ENCODE measurements at places on chromosomes 5 and 9.
A peak's percentile ranks its signal among the peaks of the same experiment; 100 is the strongest.

DNA sequence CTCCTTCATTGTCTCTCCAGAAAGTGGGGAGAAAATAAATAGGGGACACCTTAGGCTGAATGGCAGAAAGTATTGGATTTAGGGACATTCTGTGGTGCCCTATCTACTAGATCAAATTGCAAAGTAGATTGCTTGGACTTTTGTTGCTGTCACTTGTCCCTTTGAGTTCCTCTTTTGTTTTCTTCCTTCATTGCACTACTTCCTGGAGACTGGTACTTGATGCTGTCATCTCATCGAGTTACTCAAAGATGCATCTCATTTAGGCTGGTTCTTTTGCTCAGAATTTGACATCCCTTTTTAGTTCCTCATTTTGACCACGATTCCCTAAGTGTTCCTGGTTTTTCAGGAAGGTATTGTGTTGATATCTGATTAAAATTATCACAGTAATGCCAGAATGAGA is 137.6 kb downstream of the ADGRV1 start:
- no peak for DNase-seq

GRCh38 chr5:174418809-174419539 is 305.4 kb upstream of the MSX2 start:
- peak; percentile 21 for DNase-seq

- no peak for DNase-seq
These were observed 180.8 kb upstream of the NUDT12 start for GRCh38 chr5:103743421-103743820.

DNA sequence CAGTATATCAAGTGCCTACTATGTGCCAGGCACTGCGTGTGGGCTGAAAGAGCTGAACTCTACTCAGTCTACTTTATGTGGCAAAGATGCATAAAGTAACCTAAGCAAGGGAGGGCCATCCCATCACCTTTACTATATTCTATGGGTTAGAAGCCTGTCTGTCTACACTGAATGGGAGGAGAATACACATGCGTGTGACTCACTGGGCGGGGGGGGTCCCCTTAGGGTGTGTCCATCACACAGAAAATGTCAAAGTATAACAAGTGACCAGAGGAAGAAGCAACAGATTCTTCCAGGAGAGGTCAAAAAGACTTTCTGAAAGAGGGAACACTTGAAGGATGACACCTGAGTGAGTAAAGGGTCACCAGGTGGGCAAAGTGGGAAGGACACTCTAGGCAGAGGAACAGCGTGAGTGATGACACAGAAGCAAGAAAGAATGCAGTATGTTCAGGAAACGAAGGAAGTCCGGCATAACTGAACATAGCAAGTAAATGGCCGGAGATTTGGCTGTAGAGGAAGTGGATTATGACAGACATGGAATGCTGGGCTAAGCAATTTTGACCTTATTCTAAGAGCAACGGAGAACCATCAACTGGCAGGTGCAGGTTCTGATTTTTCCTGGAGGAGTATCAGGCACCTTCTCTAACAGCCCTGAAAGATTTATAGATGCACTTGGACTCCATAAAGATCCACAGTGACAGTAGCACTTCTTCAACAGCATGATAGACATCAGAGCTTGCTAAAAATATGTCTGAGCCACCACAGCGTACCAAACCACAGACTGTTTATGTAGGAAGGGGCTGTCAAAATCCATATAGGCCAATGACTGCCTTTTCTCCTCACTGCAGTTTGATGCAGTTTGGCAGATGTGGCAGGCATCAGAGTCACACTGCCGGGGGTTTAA is 8.0 kb upstream of the WHRN start:
- no peak for DNase-seq

DNA sequence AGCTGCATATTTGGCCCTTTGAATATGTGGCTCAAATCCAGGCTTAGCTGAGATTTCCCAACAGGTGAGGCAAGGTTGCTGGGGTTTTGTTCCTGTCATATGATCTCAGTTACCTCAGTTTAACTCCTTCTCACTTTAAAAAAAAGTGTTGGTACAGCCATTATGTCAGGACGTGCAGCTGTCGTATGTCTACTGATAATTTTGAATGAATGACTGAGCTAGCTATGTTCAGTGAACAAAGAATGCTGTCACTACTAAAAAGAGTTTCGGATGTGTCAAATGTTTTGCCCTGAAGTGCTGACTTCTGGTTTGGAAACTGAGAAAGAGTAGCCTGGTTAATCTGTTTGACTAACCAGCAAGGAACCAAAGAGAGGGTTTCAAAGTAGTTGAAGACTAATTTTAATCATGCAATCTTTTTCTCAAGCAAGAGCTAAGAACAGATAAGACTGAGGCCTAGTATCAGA is 106.3 kb upstream of the NR3C1 start:
- DNase-seq, result no peak

Data from RWPE1 (cell line).